ENCODE measurements at places on chromosomes 6 and 20.

GRCh38 chr6:40535110-40535818 lies 51.9 kb downstream of the LRFN2 start:
- DNase-seq: no peak

DNA sequence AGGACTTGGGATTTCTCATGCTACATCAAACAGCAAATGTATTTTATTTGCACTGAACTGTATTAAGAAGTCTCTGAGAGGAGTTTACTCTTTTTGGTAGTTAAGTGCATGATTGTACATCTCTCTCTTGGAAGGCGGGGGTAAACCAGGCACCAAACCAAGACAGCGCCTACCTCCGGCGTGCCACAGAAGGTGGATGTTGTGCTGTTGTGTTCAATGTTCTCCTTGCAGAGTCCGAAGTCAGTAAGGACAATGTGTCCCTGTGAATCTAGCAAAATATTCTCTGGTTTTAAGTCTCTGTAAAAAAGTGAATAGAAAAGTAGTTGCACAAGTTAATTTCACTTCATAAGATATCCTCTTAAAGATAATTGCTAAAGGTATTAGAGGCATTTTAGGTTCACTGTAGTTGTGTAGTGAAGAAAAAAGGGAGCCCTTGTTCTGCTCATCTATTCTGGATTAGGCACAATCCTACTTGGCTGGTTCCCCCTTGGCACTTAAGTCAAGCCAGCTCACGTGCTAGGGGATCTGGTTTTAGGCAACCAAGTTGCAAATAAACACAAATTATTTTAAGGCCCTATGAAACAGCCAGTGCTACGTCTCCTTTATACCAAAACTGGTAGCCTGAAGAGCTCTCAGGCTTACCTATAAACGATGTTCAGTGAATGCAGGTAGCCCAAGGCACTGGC lies 119.7 kb upstream of the SLC2A12 start:
- no peak for DNase-seq

GRCh38 chr6:5379647-5380242 lies 118.4 kb downstream of the FARS2 start:
- DNase-seq: peak; percentile 26

GRCh38 chr6:37650071-37650481 lies 47.6 kb downstream of the MDGA1 start:
- no peak for DNase-seq

GRCh38 chr6:108200631-108201030 lies 34.8 kb downstream of the NR2E1 start:
- no peak for DNase-seq

DNA sequence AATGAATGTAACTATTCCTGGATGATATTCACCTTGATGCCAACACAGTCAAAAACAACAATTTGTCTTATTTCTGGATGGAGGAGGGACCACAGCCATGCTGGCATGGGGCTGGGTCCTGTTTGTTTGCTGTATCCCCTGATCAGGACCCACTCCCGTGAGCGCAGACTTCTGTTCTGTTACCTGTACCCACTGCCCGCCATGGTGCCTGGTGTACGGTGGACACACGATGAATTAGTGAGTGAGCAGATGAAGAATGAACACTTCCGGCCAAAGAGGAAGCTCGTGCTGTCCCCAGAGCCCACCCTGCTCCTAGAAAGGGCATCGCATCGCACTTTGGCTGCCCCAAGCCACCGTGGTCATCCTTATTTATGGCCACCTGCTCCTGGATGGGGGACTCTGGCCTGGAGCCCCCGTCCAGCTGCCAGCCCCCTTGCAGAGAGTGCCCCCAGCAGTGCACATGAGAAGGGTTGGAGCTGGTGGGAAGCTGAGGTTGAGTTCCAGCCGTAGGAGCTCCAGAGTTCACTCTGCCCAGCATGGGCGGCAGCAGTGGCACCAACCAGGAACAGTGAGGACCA lies 100.9 kb downstream of the BMP7 start:
- no peak for DNase-seq

DNA sequence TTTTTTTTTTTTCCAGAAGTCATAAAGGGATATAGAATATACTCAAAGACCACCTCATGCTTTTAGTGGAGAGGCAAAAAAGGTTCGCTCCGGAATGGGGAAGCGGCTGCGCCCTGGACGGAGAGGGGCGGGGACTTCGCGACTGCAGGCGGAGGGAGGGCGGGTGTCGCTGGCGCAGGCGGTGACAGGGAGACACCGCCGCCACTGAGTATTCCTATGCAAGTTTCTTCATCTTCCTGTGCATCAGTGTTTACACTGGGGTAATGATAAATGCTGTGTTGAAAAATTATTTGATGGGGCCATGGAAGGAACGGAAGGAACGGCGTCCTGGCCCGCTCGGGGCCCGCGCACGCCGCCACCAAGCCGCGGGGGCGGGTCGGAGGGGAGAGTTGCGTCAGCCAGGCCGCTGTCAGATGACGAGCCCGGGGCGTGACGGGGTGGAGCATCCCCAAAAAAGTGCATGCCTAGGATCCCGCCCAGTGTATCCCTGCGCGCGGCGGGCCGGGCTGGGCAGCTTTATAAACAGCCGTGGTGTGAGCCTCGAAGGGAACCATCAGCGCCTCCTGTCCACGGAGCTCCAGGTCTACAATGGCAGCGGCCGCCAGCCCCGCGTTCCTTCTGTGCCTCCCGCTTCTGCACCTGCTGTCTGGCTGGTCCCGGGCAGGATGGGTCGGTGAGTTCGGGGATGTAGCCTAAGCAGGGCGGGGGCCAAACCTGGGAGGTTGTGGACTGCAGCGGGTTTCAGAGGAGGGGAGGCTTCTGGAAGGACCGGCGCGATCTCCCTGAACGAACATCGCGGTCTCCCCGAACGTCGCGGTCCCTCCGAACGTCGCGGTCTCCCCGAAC lies at the start of gene ULBP1:
Gene ULBP1, plus strand, starts transcription at position 482 of the 846 bp plus-strand sequence. Its CDS starts 107 bp downstream, at position 589.
- DNase-seq: peak; percentile 1

- no peak for DNase-seq
Measured at GRCh38 chr6:116975600-116975999, 98.6 kb downstream of the RFX6 start.

- DNase-seq: no peak
Measured at GRCh38 chr20:18665135-18665534, 77.3 kb downstream of the DTD1 start.

GRCh38 chr6:105920071-105920470 lies 166.1 kb upstream of the PRDM1 start:
- DNase-seq: no peak

DNA sequence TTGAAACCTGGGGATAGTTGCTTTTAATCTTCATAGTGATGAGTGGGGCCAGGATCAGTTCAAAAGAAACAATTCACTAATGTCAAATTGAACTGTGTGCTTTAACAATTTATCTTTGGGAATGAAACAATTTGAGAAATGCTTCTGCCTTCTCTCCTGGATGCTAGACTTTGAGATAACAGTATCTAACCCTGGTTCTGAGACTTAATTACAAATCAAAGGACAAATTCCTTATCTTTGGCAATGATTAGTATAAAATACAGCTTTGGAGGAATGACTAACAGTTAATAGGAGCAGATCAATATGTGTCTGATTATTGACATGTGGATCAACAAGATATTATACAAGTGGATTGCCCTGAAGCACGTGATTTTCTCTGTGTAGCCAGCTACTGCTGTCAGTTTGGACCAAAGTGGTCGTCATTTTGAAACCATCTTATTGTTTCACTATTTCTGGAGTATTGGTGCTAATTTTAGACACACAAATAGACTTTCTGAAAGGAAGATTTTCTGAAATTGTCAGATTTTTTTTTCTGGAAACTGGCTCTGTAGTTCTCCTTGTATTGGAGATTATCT lies 6.2 kb upstream of the FLRT3 start:
- no peak for DNase-seq

DNA sequence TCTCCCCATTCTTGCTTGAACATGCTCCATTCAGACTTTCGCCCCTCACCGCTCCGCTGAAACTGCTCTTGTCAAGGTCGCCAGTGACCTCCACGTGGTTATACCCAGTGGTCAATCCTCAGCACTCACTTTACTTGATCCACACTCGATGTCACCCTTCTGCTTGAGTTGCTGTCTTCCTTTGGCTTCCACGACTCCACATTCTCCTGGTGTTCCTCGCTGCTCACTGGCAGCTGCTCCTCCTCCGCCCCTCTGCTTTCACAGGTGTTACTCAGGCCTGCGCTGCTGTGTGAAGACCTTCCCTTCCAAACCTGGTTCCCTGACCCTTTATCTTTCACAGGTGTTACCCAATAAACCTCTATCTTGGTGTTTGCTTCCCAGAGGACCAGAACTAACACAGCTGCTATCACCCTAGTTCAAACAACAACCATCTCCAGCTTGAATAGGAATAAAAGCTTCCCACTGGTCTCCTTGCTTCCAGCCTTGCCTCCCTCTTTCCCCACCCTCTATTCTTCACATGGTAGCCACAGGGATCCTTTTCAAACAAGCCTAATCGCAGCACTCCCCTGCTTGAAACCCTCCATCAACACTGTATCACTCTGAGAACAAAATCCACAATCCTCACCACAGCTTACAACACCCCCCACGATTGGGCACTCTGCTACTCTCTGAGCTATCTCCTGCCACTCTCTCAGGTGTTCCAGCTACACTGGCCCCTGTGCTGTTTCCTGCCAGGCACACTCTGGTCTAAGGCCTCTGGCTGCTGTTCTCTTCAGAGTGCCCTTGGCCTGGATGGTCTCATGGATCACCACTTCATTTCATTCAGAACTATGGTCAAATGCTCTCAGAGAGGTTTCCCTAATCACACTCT lies 10.7 kb downstream of the PPIL1 start:
- no peak for DNase-seq

DNA sequence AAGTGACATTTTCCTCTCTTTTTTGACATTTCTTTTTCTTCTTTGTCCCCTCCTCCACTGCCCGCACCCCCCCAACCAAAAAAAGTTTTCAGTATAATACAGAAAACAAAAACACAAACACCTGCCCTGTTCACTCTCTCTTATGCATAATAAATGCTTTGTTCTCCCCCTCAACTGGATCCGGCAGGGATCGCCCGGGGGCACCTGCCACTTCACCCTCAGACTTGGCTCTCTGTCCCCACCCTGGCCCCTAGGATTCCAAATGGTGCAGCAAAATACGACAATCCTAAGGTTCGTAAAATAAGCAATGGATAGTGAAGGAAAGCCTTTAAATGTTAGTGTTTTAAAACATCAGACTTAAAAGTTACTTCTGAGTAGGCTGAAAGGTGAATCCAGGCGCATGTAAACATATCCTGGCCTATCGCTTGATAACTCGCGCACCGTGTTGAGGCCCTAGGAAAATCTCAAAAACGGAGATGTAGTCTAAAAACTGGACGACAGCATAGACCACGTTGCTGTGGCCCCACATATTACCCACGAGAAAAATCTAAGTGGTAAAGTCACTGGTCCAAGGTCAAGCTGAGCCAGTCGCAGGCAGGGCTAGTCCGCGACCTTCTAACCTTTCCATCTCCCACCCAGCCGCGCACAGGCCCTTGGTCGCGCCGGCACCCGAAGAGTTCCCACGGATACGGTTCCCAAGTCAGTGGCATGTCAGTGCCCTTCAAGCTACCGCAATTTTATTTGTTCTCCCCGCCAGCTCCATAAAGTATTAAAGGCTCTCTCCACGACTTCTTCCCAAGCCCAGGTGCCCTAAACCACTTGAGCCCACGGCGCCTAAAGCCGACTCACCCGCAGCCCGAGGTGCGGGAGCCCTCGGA lies 130.8 kb downstream of the OGFRL1 start:
- DNase-seq: no peak

DNA sequence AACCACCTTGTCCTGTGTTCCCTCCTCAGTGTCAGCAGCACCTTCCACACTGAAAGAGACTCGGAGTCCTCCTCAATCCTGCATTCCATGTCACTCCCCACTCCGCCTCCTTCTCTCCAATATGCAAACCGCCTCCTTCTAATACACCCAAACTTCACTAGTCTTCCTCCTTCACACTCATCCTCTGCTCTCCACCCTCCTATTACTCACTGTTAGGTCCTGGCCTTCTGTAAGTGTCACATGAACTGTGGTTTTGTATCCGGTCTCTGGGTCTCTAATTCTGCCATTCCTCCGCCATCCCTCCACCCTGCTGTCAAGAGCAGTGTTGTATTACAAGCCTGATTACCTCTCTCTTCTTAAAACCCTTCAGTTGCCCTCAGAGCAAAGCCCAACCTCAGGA lies 200.5 kb upstream of the CDYL start:
- no peak for DNase-seq

DNA sequence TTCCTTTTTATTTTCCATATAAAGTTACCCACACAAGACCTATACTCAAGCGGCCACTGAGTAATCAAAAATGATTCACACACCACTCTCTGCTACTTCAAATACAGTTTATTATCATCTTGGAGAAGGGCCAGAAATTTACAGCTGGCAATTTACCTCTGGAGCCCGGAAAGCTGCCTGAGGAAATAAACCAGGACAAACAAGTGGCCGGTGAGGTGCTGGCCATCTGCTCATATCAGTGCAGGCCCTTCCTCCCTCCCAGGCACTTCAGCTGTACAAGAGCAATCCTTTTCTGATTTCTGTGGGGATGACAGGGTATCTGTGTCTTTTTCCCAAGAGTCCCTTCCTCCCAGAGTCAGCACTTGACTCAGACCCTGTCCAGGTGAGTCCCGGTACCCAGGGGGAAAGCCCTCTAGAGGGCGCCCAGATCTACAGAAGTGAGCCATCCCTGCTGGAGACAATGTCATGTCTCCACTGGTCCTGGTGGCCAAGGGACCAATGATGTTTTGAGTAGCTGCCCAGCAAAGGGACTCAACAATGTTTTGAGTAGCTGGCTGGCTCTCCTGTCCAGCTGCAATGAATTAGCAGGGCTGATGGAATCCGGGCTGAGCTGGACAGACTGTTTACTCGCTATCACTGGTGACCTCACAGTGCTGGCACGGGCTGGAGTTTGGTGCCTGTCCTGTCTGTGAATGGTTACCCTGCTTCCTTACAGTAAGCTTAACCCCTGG lies 23.6 kb downstream of the LRP11 start:
- no peak for DNase-seq

- no peak for DNase-seq
Measured at GRCh38 chr6:148464319-148465010, 121.8 kb downstream of the SASH1 start.

- DNase-seq: peak; percentile 44
Measured at GRCh38 chr6:11331111-11331510, 98.6 kb upstream of the NEDD9 start.

GRCh38 chr6:168455847-168456530 lies 15.0 kb downstream of the SMOC2 start:
- DNase-seq: no peak

- no peak for DNase-seq
Measured at GRCh38 chr20:41052742-41053419, 24.3 kb downstream of the TOP1 start.

- no peak for DNase-seq
Measured at GRCh38 chr6:21321076-21321475, 272.5 kb upstream of the SOX4 start.

GRCh38 chr6:157162766-157163433 lies 160.4 kb downstream of the TMEM242 start:
- DNase-seq: no peak

- DNase-seq: no peak
Measured at GRCh38 chr20:52060794-52061714, 130.5 kb downstream of the ZFP64 start.

GRCh38 chr20:33239418-33239817 lies 3.6 kb downstream of the BPIFA1 start:
- DNase-seq: no peak

- no peak for DNase-seq
Measured at GRCh38 chr6:133410638-133411435, 169.7 kb downstream of the EYA4 start.

- no peak for DNase-seq
Measured at GRCh38 chr6:74073999-74074398, 378.0 kb downstream of the CD109 start.

- peak; percentile 76 for DNase-seq
Measured at GRCh38 chr20:53609491-53610445, 16.1 kb upstream of the ZNF217 start.
